ENCODE measurements at places on chromosomes 6 and 20.
A peak's percentile ranks its signal among the peaks of the same experiment; 100 is the strongest.

DNA sequence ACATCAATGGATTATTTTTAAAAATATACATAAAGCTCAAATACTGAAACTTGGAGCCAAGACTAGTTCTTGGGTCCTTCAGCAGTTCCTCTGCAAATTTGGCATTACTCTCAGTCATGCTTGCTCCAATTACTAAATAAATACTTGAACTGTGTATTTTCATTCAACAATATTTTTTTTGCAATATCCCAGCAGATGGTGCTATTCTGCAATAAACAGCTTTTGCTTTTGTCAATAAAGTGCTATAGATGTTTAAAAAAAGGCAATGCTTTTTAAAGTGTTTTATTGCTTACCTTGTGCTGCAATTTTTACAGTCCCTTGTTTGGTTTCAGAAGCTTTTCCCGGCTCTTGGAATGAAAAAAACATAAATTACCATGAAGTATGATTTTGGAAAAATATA lies 243.4 kb downstream of the TRDN start:
- no peak for DNase-seq

GRCh38 chr6:42120895-42121865 lies 21.2 kb downstream of the C6orf132 start:
- no peak for DNase-seq

- DNase-seq, result no peak
Observed at GRCh38 chr6:122758927-122759334, 20.6 kb upstream of the FABP7 start.

DNA sequence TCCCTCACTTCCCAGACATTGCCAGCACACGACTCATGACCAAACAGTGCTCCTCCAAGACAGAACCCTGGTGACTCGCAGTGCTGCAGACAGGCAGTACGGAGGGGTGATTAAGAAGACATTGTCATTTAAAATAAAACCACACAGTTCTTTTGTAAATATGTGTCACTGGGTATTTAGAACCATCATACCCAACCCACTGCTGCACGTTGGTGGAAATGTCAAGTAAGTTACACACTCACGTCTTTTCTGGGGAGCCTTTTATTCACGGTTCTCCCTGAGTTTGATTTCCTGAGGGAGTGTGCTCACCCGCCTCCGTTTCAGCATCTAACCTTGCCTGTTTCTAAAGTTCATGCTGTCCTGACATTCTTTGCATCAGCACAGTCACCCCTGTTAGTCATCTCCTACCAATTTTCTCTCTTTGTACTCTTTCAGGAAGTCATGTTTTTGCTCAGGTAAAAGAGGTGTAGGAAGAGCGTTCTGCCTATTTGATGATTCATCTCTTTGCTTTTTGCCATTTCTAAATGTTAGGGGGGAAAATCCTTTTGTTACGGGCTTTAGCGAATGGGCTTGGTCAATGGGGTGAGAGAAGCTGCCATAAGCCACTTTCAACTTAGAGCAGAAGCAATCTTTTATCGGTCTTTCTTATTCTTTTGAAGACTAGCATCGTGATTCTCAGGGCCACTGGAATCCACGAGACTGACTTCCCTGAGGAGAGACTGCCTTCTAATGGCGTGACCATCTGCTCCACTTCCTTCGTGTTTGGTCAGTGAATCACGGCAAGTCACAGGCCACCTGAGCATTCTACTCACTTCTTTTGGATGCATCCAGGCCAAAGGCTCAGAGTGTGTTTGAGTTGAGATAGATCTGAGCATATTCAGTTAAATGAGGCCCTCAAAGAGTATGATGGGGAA lies 512.8 kb upstream of the JARID2 start:
- DNase-seq, result peak; percentile 47

GRCh38 chr6:119267126-119267905 lies 82.2 kb downstream of the MAN1A1 start:
- DNase-seq, result no peak

DNA sequence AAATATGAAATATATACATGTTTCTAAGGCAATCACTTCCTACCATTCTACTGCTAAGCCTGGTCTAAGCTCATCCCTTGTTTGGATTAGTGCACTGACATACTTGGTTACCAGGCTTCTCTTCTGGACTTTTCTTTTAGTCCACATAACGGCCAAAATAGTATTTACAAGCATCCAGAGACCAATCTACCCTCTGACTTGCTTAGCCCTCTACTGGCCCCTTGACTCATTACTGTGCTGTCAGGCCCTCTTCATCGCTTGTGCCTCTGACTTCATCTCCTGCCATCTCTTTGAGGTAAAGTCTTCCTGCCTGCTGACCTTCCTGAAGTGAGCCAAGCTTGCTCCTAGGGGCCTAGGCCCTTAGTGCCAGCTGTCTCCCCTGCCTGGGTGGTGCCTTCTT lies 35.1 kb downstream of the TULP4 start:
- DNase-seq, result no peak

- peak; percentile 41 for DNase-seq
Observed at GRCh38 chr20:50987493-50988210, 29.0 kb downstream of the MOCS3 start.

GRCh38 chr6:84921891-84922290 lies 157.5 kb upstream of the TBX18 start:
- no peak for DNase-seq

- no peak for DNase-seq
Observed at GRCh38 chr20:1038205-1038604, 36.1 kb upstream of the RSPO4 start.

DNA sequence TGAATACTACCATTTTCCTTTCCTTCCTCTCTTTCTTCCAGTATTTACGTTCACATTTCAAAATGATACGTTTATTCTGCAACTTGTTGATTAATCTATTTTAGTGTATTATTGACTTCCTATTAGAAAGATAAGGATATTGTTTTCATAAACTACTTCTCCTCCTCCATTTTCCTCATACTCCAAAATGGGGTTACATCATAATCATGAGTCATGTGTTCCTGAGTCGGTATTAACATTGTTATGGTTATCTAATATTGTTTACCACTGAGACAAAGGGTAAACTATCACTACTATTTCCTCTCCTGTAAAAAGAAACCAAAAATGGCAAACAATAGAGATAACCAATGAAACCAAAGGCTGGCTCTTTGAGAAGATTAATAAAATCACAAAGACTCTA lies 126.5 kb upstream of the CDYL start:
- DNase-seq, result no peak

- DNase-seq, result no peak
Observed at GRCh38 chr20:60649541-60649940, 602.5 kb upstream of the CDH4 start.

- DNase-seq, result no peak
Observed at GRCh38 chr6:138410972-138411880, 7.2 kb downstream of the HEBP2 start.

DNA sequence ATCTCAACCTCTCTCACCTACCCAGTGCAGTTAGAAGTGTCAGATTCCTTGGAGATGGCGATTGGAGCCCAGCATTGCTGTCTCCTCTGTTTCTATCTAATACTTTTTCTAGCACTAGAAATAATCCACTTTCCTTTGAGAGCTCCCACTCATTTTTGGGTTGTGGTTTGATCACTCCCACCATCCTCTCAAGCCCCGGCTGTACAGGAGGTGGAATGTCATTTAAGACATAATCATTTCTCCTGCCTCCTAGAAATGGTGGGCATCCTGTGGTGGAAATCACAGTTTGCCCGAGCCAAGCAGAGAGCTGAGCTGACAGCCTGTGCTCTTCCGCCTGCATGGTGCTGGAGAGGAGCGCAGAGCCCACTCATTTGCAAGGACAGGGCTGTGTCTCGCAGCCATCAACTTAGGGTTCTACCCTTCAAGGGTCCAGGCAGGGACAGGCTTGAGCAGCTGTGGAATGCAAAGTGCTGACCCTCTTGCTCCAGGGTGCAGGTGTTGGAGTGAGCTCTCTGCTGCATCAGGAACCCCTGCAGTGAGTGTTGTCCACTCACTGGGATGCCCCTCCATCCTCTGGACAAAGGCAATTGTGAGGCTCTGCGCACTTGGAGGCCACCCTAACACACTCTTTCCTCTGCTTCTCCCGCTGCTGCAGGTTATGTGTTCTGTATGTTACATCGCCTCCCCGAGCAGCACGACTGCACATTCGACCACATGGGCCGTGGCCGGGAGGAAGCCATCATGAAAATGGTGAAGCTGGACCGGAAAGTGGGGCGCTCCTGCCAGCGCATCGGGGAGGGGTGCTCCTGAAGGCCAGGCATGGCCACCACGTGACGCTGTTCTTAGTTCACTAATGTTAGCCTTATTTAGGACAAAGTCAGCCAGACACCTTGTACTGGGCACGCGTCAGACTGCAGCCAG lies 332.3 kb downstream of the ZFAND3 start:
- DNase-seq, result no peak

GRCh38 chr6:131756039-131756438 lies 45.2 kb upstream of the CTAGE9 start:
- no peak for DNase-seq

DNA sequence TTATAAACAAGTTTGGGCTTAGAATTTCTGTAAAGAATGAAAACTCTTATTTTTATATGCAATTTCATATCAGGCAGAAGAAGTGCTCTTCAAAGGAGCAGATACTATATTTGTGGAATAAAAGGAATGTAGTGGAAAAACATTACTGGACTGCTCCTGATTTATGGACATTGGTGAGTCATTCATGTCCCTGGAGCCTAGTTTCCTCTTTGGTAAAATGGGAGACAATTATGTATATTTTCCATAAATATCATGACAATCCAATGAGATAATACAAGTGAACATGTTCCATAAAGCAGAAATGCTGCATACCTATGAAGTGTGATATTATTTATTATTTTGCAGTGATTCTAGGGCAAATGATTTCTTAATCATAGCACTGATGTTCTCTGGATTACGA lies 445.8 kb upstream of the CITED2 start:
- no peak for DNase-seq

GRCh38 chr20:57566399-57566798 lies 5.5 kb downstream of the PCK1 start:
- no peak for DNase-seq

GRCh38 chr20:61839912-61840778 lies 225.5 kb downstream of the TAF4 start:
- DNase-seq, result no peak

DNA sequence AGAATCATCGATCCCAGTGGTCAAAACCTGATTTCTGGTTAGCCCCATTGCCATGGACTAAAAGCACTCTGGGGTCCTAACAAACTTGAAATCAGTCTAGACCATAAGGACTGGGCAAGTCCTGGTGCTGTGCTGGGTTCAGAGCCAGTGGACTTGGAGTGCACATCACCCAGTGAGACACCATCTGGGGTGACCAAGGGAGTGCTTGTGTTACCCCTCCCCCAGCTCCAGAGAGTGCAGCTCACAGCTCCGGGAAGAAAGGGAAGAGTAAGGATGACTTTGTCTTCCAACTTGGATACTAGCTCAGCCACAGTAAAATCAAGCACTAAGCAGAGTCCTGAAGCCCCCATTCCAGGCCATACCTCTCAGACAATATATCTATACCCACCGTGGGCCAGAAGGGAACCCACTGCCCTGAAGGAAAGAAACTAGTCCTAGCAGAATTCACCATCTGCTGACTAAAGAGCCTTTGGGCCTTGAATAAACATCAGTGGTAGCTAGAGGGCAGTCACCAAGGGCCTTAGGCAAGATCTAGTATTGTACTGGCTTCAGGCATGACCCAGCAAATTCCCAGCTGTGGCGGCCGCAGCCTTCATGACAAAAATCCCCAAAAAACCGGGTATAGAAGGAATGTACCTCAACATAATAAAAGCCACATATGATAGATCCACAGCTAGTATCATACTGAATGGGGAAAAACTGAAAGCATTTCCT lies 153.5 kb upstream of the OGFRL1 start:
- DNase-seq, result no peak

GRCh38 chr6:112409311-112409710 lies 62.2 kb downstream of the RFPL4B start:
- DNase-seq, result no peak

DNA sequence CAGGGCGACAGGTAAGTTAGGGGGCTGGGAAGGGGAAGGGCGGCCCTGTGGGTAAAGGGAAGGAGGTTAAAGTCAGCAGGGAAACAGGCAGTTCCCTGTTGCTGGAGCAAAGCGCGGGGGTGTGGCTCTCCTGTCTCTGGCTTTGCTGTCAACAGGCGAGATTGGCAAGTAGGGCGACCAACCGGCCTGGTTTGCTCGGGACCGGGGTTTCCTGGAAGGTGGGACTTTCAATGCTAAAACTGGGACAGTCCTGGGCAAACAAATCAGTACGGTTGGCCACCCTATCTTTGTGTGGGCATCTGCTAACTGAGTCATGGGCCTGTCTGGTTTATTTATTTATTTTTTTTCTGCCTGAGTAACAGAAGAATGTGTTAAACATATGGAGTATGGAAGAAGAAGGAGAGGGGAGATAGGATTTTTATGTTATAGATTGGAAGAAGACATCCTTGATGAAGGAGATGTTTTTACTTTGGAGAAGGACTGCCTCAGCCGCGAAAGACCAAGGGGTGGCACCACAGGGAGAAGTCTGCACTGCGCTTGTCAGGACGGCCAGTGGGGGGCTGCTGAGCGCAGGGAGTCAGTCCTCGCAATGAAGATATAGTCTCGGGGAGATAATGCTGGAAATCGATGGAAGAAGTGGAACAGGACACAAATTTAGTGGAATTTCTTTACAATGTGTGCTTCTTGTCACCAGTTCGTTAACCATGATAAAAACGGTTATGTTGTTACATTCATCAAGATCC lies 43.4 kb upstream of the ESR1 start:
- peak; percentile 4 for DNase-seq

- DNase-seq, result no peak
Observed at GRCh38 chr6:25697537-25698340, 45.7 kb downstream of the SCGN start.

DNA sequence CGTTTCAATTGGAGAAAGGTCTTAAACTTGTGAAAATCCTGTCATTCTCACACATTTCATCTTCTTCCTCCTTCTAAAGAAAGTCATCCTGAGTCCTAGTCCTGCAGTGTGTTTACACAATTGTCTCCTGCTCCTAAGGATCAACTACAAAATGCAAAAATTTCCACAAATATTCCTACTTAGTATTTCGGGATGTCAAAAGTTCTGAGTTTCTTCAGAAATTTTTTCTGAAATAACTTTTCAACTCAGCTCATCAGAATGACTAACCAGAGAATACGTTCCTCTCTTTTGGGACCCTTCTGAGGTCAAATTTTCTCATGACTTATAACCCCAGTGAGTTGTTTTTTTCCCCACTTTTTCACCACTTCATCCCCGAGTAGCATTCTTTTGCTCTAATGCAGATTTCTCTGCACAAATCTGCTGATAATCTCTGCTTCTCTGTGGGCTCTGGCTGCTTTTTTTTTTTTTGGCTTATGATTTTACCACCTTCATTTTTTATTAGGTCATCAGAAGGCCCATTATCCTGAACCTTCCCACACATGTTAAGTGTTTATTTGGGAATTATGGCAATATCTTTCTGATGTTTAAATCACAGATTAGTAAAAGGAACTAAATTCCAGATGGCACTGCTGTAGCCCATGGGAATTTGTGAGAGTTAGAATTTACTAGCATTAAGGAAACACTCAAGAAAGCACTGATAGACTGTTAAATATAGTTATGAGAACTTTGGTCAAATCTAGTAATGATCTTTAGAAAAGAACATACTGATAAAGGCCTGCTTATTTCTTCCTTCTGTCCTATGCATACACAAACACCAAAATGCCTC lies 41.4 kb downstream of the MAP3K5 start:
- no peak for DNase-seq

- no peak for DNase-seq
Observed at GRCh38 chr6:53986165-53986720, 125.0 kb upstream of the MLIP start.
